WTC11 (cell line): ENCODE measurements at places on chromosomes 1 and 21.
A peak's percentile ranks its signal among the peaks of the same experiment; 100 is the strongest.

- peak; percentile 29 for DNase-seq
Measured at GRCh38 chr1:3545363-3546047, 65.8 kb downstream of the MEGF6 start.

GRCh38 chr1:37574834-37575480 lies 18.2 kb downstream of the DNALI1 start:
- DNase-seq, result no peak

GRCh38 chr1:54259546-54260140 lies 59.7 kb downstream of the MRPL37 start:
- DNase-seq, result no peak

- DNase-seq, result no peak
Measured at GRCh38 chr1:30677471-30677870, 45.9 kb downstream of the MATN1 start.

GRCh38 chr1:85373378-85373708 lies 91.6 kb downstream of the DDAH1 start:
- no peak for DNase-seq

DNA sequence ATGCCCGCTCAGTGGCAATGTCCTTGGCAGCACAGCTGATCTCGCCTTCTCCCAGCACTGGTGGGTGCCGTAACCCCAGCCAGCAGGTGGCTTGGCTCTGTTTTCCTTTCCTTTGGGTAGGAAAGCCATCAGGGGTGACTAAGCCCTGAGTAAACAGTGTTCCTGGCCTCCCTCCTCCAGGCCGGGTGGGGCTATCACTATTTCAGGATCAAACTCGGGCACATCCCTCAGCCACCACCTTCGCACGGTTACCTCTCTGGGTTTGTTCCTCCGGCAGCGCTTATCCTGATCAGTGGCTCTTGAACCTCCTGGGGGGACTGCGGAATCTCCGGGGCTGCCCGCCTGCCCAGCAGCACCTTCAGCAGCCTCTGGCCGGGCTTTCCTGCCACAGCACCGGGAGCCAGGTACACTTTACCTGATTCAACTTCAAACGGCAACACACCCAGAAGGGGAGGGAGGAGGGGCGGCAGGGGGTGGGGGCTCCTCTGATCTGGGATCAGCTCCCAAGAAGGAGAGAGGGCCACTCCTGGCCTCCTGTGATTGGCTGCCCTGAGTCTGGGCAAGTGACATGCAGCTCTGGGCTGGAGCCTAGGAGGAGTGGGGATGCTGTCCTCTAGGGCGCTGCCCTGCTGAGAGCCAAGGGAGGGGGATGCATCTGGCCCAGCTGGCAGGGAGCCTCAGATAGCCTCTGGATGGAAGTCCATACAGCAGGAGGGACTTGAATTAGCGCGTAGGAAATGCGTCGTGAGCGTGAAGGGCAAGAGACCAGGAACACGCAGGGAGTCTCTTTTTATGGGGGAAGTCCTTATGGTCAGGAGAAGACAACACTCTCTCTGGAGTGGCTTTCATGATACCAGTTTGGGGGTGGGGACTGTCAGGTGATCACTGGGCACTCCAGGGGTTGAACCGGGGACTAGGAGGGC lies at the start of gene ASCL5:
TSS of gene ASCL5 (minus strand) at position 353 of the 923 bp plus-strand sequence. CDS start 11,812 bp downstream, outside the sequence.
- peak; percentile 57 for DNase-seq

DNA sequence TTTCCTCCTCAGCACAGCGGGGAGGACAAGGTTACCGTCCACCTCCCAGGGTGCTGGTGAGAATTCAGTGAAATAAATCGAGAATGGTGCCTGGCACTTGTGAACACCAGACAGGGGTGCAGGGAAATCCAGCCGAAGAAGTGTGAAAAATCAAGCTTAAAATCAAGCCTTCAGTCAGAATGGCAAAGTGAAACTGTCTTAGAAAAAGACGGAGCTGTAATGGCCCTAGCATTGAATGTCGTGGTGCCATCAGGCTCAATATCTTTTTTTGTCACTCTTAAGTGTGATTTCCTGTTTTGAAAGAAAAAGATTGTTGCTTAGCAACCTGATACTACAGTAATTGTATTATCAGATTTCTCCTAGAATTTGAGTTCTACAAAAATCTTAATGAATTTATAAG lies 22.1 kb downstream of the EDARADD start:
- DNase-seq, result no peak

- DNase-seq, result no peak
Measured at GRCh38 chr1:206904423-206905142, 7.3 kb downstream of the IL24 start.

GRCh38 chr1:151340870-151341754 lies 5.9 kb downstream of the RFX5 start:
- peak; percentile 47 for DNase-seq

DNA sequence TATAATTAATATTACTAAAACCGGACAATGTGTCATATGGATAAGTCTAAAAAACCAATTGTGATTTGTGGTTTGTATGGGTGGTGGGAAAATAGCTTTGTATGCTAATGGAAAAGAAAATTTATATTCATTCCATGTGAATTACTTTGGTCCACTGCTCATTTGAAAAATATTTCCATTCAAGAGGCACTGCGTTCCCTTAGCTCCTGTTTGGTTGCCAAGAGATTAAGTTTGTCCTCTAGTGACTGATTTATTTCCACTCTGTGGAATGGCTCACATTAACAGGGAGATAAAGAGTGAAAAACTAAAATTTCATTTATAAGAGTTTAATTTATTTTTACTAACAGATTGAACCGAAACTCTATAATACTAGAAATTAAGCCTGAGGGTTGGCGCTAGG lies 744.1 kb upstream of the CHRM3 start:
- no peak for DNase-seq

DNA sequence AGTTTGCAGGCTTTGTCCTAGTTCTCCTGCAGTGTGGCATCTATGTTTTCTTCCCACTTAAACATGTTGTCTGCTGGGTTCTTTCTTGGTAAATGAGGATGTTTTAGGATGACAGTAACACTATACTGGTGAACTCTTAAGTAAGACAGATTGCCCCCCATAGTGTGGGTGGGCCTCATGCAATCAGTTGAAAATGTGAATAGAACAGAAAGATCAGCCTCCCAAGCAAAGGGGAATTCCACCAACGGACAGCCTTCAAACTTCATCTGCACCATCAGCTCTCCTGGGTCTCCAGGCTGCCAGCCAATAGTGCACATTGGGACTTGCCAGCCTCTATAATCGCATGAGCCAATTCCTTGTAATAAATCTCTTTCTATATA lies 10.7 kb upstream of the TARBP1 start:
- DNase-seq, result no peak

DNA sequence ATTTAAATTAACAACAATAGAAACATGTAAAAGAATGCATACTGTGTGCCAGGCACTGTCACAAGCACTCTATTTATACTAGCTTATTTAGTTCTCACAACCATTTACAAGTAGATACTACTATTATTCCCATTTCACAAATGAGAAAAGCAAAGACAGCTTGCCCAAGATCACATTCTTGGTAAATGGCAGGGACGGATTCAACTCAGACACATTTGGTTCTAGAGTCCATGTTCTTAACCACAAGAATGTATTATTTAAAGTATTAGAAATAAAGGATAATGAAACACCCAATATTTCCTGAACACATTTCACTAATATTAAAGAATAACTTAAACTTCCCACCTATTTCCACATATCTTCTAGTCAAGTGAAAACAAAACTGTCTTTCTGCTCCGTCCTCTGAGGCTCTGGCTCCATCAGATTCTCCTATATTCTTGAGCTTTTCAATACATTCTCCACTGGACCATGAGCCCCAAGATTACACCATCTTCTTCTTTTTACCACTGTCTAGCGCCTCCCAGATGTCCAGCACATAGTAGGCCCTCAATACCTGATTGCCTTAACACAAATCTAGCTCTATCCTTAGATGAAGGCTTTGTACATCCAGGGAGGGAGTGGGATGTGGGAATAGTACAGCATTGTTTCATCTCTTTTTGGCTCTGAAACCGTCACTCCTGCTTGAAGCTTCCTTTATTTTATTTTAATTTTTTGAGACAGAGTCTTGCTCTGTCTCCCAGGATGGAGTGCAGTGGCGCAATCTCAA lies 29.3 kb downstream of the SOD1 start:
- DNase-seq, result no peak
